ENCODE measurements at places on chromosomes 7 and 10.
A peak's percentile ranks its signal among the peaks of the same experiment; 100 is the strongest.

GRCh38 chr7:85310301-85310700 lies 123.4 kb upstream of the SEMA3D start:
- no peak for DNase-seq

DNA sequence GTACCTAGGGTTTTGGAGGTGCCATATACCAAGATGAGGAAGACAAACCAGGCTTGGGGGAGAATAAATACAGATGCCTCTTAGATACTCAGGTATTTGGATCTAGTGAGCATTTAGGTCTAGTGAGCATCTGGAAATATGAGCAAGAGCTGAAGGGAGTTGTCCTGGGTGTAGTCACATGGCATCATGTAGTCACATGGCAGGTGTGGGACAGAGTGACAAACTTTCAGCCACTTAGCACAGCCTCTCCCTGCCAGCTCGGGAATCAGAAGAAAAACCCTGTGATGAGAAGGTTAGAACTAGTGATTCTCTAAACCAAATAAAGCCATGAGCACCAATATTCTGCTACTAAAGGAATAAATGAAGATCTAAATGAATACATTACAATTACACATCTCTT lies 24.3 kb downstream of the RGR start:
- DNase-seq = no peak

DNA sequence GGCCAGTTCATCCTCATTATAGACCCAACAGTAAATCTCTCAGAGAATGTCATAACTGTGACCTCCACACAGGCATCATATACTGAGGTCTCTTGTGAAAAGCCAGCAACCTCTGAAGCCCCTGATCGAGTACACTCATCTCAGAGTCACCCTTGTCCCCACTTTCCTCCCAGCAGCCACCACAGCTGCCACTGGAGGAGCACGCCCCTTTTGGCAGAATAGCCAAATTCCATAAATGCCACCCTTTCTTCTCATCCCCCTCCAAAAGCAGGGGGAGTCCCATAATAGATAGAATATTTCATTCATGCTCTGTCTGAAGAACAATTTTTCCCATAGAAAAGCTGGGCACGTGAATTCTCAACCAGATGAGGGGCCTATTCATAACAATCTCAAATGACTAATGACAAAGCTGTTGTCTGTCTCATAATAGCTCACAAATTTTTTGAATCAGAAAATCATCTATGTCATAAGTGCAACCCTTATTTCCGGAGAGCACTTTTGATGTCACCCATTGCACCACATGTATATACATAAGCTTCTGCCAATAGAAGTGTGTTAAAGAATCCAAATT lies 47.4 kb downstream of the SGMS1 start:
- peak; percentile 40 for DNase-seq

DNA sequence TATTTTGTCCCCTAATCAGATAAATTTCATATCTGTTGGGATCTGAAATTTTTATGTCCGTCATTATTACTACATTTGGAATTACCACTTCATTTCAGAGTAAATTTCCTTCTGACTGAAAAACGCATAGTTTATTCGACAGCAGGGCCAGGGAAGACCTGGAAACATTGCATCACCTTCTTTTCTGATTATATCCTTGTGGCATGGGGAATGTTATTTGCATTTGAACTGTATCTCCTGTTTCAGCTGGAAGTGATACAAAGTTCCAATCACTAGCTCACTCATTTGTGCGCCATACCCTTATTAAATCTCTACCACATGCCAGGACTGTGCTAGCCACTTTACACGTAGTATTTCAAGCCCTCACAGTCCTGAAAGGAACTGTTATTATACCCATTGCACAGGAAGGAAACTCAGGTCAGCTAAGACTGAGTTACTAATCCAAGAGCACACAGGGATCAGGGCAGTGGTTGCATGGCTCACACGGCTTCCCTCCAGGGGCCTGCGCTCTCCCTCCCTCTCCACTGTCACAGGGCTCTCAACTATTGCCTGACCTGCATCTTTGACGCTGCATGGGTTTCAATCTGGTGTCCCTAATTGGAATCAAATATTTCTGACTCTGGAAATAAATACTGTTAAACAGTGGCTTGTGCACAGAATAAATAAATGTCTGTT lies 84.4 kb upstream of the NANOS1 start:
- DNase-seq = no peak

DNA sequence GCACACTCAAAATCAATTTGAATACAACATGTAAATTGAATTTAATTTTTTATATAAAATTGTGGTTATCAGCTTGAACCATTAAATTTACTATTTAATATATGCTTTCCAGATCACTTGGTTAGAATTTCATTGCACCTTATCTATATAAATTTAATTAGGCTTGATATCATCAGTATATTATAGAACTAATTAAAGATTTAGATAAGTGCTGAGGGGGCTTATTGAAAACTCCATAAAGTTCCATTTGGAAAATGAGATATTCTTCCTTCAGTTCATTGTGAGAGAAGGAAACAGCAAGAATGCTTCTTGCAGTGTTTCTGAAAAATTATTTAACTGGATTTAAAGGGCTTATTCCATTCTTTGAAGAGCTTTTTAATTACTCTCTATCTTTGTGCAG lies 85.7 kb upstream of the LRGUK start:
- DNase-seq = no peak

DNA sequence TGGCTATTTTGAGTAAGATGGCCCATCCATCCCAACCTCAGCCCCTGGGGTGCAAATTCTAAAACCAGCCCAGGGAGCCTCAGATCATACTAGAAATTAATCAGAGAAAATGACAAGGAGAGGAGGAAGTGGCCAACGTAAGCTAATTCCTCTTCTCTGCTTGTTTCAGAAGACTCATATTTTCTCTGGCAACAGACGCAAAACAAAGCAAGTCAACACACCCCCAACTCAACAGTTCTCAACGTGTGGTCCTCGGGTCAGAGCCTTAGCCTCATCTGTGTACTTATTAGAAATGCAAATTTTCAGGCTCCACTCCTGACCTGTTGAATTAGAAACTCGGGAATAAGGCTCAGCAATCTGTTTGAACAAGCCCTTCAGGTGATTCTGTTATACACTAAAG lies 413.9 kb upstream of the AUTS2 start:
- DNase-seq = no peak

DNA sequence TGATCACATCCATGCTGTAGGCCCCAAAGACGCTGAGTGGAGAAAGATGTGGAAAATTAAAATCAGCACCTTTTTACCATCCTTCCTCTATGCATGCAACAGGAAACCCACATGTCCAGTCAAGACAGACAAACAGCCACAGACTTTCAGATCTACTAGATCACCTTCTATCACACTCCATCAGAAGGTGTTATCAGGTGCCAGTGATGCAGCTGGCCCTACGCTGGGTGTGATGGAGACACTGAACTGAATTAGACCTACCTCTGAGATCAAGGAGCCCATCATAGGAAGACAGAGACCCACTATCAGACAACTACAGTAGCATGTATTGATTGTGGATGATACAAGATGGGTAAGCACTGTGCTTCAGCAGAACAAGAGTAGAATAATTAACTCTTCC lies 15.5 kb downstream of the CYP3A4 start:
- DNase-seq = no peak

- no peak for DNase-seq
Measured at GRCh38 chr10:117226813-117227451, 14.0 kb upstream of the SLC18A2 start.

- no peak for DNase-seq
Measured at GRCh38 chr7:69765879-69766278, 167.6 kb downstream of the AUTS2 start.

DNA sequence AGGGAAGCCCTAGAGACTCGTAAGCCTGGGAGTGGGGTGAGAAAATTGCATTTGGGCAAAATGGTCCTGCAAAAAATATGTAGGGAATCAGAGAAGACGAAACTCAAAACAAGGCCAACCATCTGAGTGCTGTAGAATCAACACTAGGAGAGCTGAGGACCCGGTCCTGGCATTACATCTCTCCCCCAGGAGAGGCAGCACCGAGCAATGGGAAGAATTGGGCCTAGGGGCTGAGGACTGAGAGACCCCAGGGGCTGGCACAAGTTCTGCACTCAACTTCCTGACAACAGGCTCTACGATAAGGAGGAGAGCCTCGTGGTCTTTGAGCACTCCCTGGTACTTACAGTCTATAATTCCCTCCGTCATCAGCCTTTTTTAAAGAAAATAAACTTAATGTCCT lies 47.6 kb downstream of the BPGM start:
- DNase-seq = no peak

DNA sequence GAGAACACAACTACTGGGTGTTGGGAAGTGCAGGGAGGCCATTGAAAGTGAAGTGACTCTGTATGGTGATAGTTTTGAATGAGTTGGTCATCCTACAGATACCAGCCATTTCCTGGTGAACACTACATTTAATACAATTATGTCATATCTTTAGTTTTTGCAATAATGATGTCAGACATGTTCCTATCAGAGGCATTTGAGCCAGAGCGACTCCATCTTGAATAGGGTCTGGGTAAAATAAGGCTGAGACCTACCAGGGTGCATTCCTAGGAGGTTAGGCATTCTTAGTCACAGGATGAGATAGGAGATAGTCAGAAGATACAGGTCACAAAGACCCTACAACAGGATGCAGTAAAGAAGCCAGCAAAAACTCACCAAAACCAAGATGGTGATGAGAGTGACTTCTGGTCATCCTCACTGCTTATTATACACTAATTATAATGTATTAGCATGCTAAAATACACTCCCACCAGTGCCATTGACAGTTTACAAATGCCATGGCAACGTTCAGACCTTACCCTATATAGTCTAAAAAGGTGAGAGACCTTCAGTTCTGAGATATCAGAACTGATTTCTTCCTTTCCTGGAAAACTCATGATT lies 28.2 kb downstream of the ADK start:
- peak; percentile 2 for DNase-seq

- DNase-seq = peak; percentile 69
Measured at GRCh38 chr7:119964788-119965542, 308.0 kb upstream of the KCND2 start.

DNA sequence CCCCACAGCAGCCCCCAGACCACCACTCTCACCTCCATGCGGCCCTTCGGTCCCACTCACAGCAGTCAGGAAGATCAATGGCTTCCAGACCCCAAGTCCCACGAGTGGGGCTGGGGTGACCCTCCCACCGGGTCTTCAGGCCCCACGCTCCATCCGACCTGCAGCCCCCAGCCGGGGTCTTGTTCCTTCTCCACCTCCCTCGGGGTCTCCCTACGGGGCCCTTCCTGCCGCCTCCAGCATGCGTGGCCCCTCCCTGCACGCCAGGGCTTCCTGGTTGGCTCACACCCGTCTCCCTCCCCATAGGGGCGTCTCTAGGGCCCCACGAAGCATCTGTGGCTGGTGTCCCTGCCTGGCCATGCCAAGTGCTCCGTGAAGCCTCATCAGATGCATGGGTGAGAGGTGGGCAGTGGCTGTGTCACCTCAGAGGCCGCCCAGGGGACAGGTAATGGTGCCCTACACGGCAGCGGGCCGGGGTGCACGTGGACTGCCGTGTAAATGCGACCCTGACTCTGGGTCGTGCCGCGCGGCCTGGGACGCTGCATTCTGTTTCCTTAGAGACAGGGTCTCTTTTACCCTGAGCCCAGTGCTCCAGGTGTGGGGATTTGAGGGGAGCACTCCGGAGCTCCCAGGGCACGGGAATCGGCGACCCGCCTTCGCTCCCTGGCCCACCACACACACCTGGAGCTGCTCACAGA lies 19.9 kb downstream of the ADAP1 start:
- no peak for DNase-seq

- DNase-seq = no peak
Measured at GRCh38 chr7:14974688-14975087, 72.1 kb upstream of the DGKB start.

GRCh38 chr10:80699602-80700039 lies 161.9 kb downstream of the SH2D4B start:
- DNase-seq = peak; percentile 63

- no peak for DNase-seq
Measured at GRCh38 chr7:76108540-76109233, 60.8 kb downstream of the MDH2 start.

DNA sequence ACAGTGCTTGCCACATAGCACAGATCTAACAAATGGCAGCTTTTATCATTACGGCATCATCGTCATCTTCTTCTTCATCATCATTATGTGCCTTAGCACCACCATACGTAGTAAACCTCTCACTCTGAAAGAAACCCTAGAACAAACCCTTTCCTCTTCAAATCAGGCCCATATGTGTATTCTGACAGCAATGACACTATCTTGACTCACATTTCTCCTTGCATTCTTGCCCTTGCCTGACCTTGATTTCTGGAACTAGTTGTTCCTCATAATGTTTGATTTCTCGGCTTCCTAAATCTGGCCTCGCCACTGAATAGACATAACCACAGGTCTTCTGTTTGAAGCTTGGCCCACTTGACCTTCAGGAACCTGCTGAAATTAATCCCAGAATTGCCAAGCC lies 115.3 kb downstream of the DGKI start:
- DNase-seq = peak; percentile 45

DNA sequence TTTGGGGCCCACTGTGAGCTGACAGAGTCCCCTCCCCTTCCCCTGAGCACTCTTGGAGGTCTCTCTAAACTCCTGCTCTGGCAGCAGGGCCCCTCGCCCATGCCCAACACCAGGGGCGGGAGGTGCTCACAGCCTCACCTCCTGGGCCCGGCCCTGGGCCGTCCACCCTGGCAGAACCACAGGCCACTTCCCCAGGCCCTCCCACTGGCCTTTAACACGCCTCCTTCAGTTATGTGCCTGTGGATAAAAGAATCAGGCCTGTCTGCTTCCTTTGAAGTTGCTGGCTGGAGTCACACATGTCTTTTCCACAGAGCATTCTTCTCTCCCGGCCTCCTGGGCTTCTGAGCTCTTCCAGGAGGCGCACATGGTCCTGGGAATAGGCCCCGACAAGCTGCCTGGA lies 10.2 kb downstream of the MYL10 start:
- no peak for DNase-seq

DNA sequence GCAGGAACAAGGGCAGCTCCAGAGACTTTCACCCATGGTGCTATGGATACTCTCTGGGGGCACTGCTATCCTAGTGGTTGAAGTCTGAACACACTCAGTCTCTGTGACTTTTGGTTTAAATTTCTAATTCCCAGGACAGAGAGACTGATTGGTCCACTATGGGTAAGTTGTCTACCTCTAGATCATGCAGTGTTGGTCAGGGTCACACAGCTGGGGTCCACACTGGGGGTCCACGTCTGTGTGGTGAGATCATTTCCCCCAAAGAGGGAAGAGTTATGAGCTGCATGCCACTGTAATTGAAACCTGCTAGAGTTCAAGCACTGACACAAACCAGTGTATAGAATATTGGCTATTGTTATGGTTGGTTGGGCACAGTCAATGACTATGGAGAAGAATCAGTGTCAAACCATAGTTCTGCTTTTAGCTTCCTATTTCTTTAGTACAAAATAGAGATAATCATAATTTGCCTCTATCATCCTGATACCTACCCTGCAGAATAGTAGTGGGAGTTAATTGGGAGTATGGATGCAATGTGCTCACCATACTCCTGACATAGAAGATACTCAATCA lies 101.6 kb downstream of the PRTFDC1 start:
- no peak for DNase-seq
